ENCODE measurements at places on chromosomes 11 and 22.

- peak; percentile 92 for DNase-seq
Measured at GRCh38 chr11:83044958-83045712, 26.6 kb downstream of the RAB30 start.

DNA sequence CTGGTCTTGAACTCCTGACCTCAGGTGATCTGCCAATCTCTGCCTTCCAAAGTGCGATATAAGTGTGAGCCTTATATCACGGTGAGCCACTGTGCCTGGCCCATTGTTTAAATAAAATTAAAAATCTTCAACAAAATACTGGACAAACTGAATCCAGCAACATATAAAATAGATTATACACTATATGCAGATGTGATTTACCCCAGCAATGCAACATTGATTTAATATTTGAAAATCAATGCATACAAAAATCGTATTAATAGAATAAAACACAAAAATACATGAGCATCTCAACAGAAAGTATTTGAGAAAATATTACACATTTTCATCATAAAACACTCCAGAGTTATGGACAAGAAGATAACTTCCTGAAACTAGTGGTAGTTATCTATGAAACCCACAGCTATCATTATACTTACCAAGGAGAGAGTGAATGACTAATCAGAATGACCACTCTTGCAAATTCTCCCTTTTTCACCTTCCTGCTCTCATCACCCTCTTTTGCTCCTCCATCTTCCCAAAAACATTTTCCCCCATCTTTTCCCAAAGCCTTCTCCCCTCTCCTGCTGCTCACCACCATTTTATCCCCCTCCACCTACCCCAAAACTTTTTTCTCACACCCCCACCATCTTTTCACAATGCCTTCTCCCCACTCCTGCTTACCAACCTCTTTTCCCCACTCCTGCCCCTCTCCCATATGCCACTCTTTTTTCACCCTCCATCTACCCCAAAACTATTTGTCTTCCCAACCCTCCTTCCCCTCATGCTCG lies 122.1 kb upstream of the VPREB1 start:
- no peak for DNase-seq

- no peak for DNase-seq
Measured at GRCh38 chr11:97361812-97362378, 972.1 kb downstream of the JRKL start.

DNA sequence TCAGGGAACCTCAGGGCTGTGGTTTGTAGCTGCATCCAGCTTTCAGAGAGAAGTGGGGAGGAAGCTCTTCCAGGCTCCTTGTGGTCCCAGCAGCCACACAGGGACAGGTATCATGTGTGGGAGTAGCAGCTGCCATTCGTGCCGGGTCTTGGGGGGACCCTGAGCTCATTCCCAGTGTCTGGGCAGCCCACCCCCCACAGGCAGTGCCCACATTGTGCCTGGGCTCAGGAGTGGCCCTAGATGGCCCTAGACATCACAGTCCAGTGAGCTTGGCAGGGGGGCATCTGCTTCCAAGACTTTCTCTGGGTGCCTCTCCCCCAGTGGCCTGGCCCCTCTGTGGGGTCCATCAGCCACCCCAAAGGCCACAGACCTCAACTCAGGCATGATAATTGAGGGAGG lies 619.7 kb downstream of the BRD1 start:
- DNase-seq, result no peak

DNA sequence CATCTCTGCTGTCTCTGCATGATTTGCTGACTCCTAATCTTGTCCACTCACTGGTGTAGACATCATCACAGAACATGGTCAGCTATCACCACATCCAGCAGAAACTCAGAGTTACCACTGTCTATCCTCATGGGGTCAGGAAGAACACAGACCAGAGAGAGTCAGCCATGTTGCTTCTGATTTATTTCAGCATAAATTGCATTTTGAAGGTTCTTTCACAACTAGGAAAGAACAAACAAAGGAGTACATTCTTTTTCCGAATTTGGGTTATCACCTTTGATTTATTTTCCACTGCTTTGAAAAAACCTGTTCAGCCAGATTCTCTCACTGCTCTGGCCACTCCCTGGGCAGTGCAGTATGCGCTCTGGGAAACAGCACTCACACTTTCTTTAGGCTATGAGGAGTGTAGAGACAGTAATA lies 172.0 kb upstream of the MTMR2 start:
- no peak for DNase-seq

GRCh38 chr11:61862714-61863547 lies 28.4 kb downstream of the FADS3 start:
- no peak for DNase-seq

DNA sequence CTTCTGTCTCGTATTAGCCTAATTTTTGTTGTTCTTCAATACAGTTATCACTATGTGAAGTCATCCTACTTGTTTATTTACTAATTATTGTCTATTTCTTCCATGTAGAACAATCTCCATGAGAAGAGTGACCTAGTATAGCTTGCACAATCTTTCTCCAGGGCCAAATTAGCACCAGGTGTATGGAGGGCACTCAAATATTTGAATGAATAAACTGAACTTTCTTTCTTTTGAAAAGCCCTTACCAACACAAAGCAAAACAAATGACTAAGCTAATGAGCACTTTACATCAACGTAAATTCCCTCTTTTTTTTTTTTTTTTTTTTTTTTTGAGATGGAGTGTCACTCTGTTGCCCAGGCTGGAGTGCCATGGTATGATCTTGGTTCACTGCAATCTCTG lies 34.2 kb downstream of the ABTB2 start:
- no peak for DNase-seq

GRCh38 chr11:85923455-85923854 lies 68.3 kb downstream of the CCDC83 start:
- DNase-seq, result no peak

- DNase-seq, result no peak
Measured at GRCh38 chr22:33427461-33427860, 369.3 kb upstream of the SYN3 start.

- DNase-seq, result peak; percentile 74
Measured at GRCh38 chr11:129643031-129643721, 172.5 kb upstream of the TMEM45B start.

DNA sequence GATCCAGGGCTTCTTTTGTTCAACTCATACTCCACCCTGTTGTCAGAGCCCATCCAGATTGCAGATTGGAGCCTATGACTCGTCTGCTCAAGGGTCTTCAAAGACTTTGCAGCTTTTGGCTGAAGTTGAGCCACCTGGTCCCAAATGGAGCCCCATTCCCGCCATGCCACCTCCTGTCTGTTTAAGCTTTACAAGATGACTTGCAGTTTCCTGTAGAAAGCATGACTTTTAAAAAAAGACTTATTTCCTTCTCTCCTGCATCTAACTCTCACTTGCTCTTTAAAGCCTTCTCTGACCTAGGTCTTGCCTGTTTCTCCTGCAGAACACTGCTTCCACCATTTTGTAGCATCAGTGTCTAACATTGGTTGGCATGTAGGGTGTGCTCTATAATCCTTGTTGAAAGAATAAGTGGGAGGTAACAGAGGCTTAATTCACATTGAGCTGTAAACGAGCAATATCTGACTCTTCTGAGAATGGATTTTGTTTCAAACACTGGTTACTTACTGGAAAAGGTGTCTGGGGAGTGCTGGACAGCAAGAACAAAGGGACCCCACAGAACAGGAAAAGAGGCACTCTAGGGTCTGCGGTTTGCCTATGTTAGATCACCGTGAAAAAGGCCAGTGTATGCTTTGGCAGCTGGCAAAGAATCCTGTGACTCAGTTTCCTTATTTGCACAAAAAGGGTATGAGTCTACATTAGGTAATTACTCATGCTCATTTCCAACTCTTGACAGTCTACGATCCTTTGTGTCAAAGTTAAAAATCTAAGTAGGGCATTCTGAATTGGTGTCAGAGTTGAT lies 30.3 kb downstream of the NF2 start:
- DNase-seq, result peak; percentile 26

GRCh38 chr11:2365571-2366210 lies 11.4 kb upstream of the CD81 start:
- DNase-seq, result no peak

DNA sequence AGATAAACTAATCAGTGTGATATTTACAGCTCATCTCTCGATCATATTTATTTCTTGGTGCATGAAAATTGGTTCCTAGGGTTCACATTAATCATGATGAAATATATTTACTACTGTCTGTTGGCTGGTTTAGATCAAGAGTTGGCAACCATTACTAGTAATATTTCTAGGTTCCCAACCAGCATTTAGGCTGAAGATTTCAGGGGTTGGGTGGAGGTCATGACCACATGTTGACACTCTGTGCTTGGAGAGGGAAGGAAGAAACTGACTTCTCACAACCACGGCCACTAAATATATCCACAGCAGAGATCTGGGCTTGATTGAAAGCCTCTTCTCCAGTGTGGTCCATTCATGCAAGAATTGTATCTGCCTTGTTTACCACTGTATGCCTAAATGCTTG lies 87.9 kb downstream of the ALX4 start:
- DNase-seq, result no peak

DNA sequence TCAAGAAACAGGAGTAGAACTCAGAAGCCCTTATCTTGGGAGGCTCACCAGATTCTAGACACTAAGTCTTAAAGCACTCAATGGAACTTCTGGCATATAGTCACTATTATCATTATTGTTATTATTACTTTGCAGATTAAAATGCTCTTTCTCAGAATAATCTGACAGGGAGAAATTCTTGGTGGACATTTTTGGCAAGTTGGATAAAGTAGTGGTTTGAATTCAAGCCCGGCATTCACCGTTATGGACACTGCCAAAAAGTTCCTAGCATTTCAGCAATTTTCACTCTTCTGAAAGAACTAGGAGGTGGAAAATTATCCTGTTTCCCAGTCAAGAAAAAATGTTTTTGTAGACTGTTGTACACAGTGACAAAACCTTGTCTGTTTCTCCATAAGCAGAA lies 179.6 kb upstream of the ISX start:
- no peak for DNase-seq

GRCh38 chr11:128931066-128931465 lies 11.6 kb downstream of the TP53AIP1 start:
- no peak for DNase-seq

GRCh38 chr11:3849297-3849874 lies 6.1 kb upstream of the STIM1 start:
- peak; percentile 41 for DNase-seq

- DNase-seq, result no peak
Measured at GRCh38 chr11:66076561-66076960, 6.5 kb downstream of the PACS1 start.

DNA sequence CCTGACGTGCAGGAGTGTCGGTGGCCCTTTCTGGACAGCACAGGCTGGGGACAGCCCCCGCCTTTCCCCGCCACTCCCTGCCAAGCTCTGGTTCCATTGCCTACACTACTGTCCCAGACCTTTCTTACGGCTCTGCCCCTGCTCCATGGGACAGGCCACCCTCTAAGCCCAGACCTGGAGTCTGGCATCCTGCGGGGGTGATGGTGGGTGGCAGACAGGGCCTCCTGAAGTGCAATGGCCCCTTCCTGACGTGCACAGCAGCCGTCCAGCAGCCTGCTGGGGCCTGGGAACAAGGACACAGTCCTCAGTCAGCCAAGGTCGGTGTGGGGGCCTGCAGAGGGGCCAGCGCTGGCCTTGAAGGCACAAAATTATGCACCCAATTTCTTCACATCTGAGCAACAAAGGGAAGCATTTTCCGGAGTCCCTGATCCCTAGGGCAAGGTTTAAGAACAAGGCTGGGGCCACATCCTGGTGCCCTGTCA lies 79.7 kb upstream of the KCNQ1OT1 start:
- no peak for DNase-seq

DNA sequence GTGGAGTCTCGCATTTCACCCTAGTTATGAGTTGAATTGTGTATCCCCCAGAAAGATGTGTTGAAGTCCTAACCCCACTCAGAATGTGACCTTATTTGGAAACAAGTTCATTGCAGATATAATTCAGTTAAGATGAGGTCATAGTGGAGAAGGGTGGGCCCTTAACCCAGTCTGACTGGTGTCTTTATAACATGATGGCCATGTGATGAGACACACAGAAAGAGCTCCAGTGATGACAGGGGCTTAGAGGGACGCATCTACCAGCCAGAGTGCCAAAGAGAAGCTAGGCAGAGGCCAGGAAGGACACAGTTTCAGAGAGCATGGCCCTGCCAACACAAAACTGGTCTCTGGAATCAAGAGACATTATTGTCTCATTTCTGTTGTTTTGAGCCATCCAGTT lies 50.3 kb downstream of the LARGE1 start:
- DNase-seq, result peak; percentile 27

DNA sequence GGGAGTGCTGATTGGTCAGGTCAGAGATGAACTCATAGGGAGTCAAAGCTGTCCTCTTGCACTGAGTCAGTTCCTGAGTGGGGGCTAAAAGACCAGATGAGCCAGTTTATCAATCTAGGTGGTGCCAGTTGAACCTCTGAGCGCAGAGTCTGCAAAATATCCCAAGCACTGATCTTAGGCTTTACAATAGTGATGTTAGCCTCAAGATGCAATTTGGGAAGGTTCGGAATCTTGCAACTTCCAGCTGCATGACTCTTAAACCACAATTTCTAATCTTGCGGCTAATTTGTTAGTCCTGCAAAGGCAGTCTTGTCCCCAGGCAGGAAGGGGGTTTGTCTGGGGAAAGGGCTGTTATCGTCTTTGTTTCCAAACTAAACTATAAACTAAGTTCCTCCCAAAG lies 92.3 kb upstream of the PARVA start:
- DNase-seq, result peak; percentile 98
